ENCODE measurements at places on chromosomes 2 and 18.
A peak's percentile ranks its signal among the peaks of the same experiment; 100 is the strongest.

DNA sequence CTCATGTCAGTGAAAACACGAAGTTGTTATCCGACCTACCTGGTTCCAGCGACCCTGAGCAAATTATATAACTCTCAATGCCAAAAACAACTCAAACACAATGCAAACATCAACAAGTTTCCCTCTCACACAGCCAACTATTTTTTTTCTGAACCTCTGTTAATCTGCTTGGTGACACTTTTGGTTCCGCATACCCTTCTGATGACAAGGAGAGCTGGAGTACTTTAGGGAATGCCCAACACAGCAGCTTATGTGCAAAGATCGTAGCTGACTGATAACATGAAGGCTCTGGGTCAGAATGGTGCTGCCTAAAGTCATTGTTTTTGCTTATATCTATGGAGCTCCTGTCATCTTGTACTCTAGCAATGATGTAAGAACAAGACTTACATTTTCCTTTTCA lies 72.7 kb upstream of the CCDC68 start:
- no peak for DNase-seq

DNA sequence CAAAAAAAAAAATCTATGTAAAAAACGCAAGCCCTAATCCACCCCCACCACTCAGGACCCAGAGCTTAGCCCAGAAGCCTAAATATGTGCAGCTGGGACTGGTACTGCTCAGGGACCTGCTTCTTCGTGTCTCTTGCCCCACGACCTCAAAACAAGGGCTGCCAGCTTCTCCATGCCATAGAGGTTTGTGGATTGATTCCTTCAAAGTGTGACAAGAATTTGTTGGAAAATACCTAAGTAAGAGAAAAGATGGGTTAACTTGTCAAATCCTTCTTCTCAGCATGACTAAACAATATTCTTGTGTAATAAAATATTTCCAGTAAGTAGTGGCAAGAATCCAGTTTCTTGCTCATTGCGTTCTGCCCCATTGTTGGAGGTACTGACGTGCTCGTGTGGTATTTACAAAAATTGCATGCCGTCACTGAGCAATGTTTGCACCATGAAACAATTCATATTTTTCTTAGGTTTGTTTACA lies 825 bp upstream of the SCYGR1 start:
- no peak for DNase-seq

- no peak for DNase-seq
These were observed 70.7 kb downstream of the ATF2 start for GRCh38 chr2:175097297-175097696.

- DNase-seq, result no peak
These were observed 23.7 kb downstream of the INPP1 start for GRCh38 chr2:190367091-190367490.

DNA sequence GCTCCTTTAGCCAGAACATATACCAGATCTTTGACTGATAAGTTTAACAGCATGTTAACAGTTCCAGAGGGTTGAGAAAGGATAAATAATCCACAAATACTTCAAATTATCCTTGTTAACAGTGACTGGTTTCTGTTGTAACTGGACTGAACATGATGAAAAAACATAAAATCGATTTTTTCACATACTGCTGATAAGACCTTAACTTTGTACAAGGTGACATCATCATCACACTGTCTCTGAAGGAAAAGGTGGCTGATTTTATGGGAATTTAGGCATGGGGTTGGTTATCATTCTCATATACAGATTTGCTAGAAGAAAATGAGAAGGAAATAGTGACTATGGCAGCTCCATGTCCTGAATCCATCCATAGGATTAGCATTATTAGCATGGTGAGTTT lies 36.1 kb downstream of the OTX1 start:
- DNase-seq, result no peak

DNA sequence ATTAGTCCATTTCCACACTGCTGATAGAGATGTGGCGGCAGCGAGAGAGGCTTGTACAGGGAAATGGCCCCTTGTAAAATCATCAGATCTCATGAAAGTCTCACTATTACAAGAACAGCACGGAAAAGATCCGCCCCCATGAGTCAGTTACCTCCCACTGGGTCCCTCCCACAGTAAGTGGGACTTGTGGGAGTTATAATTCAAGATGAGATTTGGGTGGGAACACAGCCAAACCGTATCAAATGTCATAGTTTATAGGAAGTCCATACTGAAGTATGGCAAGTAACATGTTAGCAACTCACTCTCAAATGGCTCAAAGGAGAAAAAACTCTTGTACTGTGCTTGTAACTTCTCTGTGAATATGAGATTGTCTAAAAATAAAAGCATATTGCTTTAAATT lies 56.1 kb downstream of the FARP2 start:
- DNase-seq, result peak; percentile 46
